ENCODE measurements at places on chromosomes 6 and 20. TPM values are rescaled to one million over a fixed set of nuclear protein-coding genes. Genes with fewer than 3 reads are reported as not detected.

Gene MAP7
- total RNA-seq = 6.1 TPM

Gene FOXO3
- 74.5 TPM for total RNA-seq

Gene PPDPF
- 35.2 TPM for total RNA-seq

Gene TSPO2
- total RNA-seq = 1.4 TPM

Gene BCLAF1
- 244 TPM for total RNA-seq

Gene ZNF391
- 6.2 TPM for total RNA-seq

Gene GCNT2
- total RNA-seq = 6.3 TPM

Gene MUCL3
- total RNA-seq = not detected

Gene HRH3
- total RNA-seq = 0.62 TPM

Gene STMND1
- not detected for total RNA-seq

Gene DZANK1
- 1.6 TPM for total RNA-seq

Gene FHL5
- 1.8 TPM for total RNA-seq

Gene SDHAF4
- total RNA-seq = 9.9 TPM

Gene PAX1
- 4.1 TPM for total RNA-seq

Gene RNF144B
- total RNA-seq = 41.2 TPM

Gene SOX18
- 17.6 TPM for total RNA-seq

Data from tongue (tissue), 3 donors.